Skeletal muscle cell (primary cell): ENCODE measurements at places on chromosomes 2 and 18.

DNA sequence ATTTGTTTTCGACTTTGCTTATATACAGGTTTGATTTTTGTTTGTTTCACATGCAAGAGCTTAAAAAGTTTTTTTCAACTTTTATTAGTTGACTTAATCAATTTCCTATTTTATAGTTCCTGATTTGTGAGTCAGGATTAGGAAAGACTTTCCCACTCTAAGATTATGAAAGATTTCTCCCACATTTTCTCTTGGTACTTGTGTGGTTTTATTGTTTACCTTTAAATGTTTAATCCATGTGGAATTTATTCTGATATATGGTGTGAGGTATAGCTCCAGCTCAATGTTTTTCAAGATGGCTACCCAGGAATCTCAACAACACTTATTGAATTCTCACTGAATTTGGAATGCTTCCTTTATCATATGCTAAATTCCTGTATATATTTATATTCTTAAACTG lies 117.8 kb upstream of the LGALSL start:
- no peak for DNase-seq

DNA sequence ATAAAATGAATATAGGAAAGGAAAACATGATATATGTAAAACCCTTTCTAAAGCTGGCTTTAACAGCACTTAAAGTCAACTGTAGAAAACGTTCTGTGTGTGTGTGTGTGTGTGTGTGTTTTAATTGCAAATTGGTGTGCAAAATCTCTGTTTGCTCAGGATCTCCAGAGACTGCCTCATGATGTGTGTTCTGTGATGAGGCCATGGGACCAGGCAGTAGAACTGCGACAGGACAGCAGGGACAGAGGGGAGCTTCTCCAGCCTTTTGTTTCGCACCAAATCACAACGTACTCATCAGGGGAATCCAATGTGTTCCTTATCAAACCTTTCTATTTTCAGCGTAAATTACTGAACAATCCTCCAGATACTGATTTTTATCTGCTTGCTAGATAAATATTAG lies 66.7 kb downstream of the NXPH2 start:
- no peak for DNase-seq

- DNase-seq: no peak
Observed at GRCh38 chr2:42799881-42800280, 7.5 kb upstream of the HAAO start.

GRCh38 chr2:234203135-234203984 lies 152.9 kb downstream of the SPP2 start:
- DNase-seq: peak; percentile 80

GRCh38 chr2:112579241-112579640 lies 5.2 kb upstream of the CHCHD5 start:
- DNase-seq: peak; percentile 76

GRCh38 chr2:189876271-189876670 lies 92.0 kb downstream of the PMS1 start:
- DNase-seq: no peak

GRCh38 chr18:9994701-9995235 lies 81.0 kb downstream of the VAPA start:
- DNase-seq: no peak

- DNase-seq: peak; percentile 31
Observed at GRCh38 chr18:62452280-62452831, 70.5 kb upstream of the ZCCHC2 start.

GRCh38 chr18:63951302-63951705 lies 2.2 kb downstream of the HMSD start:
- DNase-seq: no peak

GRCh38 chr2:207045531-207045930 lies 106.2 kb downstream of the CPO start:
- no peak for DNase-seq

- no peak for DNase-seq
Observed at GRCh38 chr18:10590412-10590811, 64.6 kb downstream of the NAPG start.

- no peak for DNase-seq
Observed at GRCh38 chr2:63000801-63001200, 49.8 kb upstream of the OTX1 start.

GRCh38 chr2:97871096-97871780 lies 124.5 kb downstream of the TMEM131 start:
- DNase-seq: peak; percentile 52

- no peak for DNase-seq
Observed at GRCh38 chr18:7464245-7464966, 102.7 kb upstream of the PTPRM start.

- no peak for DNase-seq
Observed at GRCh38 chr2:143684551-143685320, 555.5 kb downstream of the ARHGAP15 start.

- no peak for DNase-seq
Observed at GRCh38 chr2:10356439-10356811, 53.7 kb downstream of the HPCAL1 start.

- DNase-seq: no peak
Observed at GRCh38 chr2:119286661-119287060, 63.0 kb downstream of the STEAP3 start.

DNA sequence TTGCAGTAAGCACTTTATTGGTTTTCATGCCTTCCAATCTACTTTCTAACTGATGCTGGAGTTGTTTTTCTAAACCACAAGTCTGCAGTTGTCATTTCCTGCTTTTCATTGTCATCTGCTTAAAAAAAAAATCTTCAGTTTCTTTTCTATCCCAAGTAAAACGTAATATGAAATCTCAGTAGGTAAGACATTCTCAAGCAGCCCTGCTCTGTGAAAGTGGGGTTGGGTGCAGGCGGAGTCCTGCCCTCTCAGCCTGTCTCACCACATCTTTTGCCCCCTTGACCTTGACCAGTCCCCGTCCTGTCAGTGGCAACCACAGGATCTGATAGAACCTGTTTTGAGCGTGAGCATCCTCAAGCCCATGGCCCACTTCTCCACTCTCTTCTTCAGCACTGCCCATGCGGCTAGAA lies 80.0 kb upstream of the CPO start:
- DNase-seq: no peak

DNA sequence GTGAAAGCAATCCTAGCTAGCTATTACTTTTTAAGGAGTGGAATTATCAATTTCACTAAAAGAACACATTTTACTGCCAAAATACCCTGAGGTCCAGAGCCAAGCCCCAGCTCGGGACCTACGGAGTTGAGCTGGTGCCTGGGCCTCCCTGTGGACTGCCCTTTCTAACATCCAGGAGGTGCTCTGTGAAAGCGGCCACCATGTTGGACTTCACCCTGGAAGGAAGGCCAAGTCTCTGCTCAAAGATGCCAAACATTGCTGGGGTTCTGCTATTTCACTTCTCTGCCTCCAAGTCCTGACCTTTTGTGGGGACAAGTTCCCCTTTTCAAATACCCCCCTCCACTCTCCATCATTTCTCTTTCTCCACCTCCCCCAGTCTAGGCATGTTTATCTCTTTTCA lies 498.7 kb upstream of the RAB6C start:
- DNase-seq: no peak

GRCh38 chr2:9250498-9251153 lies 44.0 kb downstream of the ASAP2 start:
- no peak for DNase-seq

DNA sequence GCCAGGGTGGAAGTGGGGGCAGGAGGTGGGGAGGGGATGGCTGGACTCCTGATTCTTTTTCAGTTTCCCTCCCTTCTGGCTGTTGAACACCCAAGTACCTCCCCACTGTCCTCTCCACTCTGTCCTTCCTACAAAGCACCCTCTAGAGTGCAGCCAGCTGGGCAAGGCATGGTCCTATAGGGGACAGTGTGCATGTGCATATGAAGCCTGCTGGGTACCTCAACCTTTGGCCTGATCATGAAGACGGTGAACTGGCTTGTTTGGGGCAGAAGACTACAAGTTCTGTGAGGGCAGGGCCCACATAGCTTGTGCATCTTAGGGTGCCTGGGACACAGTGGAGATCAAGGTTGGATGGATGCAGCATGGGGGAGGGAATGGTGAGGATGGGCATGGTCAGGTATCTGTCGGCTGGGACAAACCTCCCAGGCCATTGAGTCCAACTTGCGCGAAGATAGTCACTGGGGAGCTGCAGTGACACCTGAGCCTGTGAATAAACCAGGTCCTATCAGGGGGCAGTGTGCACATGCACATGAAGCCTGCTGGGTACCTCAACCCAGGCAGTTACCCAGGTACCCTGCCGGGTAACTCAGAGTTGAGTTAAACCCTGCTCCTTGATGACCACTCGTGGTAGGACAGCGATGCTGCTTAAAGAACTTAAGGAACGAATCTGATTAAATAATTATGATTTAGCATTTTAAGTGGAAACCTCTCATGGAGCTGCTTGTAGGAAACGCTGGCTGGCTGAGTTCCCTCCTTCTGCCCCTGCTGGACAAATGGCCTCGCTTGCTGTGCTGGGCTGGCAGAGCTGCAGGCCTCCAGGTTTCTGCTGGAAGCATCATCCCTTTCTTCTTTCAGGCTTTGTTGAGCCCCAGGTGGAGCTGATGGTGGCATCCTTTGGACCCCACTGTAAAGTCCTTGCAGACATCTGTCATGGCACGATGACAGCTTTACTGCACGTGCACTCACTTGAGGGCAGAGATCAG lies 84.0 kb downstream of the POLR1A start:
- DNase-seq: no peak

- DNase-seq: no peak
Observed at GRCh38 chr2:216554286-216554685, 55.6 kb downstream of the RPL37A start.
